ENCODE measurements at places on chromosomes 2 and 18. TPM values are rescaled to one million over a fixed set of nuclear protein-coding genes. Genes with fewer than 3 reads are reported as not detected.

GPR75 gene
- 1.2 TPM for total RNA-seq

IL36A gene
- total RNA-seq, result not detected

HOXD13 gene
- not detected for total RNA-seq

POTEI gene
- 2.4 TPM for total RNA-seq

CAPN13 gene
- not detected for total RNA-seq

WNT10A gene
- total RNA-seq, result not detected

FOXD4L1 gene
- total RNA-seq, result 1.2 TPM

DCDC2C gene
- not detected for total RNA-seq

PPP1R7 gene
- 56.5 TPM for total RNA-seq

RAB6C gene
- total RNA-seq, result not detected

MFSD2B gene
- total RNA-seq, result 0.69 TPM

UGT1A3 gene
- not detected for total RNA-seq

ZNF396 gene
- 2.8 TPM for total RNA-seq

TAF4B gene
- 8.2 TPM for total RNA-seq

TMEM182 gene
- total RNA-seq, result 5.2 TPM

COLEC12 gene
- total RNA-seq, result 61.1 TPM

CXCR1 gene
- not detected for total RNA-seq

LRATD1 gene
- 1.5 TPM for total RNA-seq

RGPD8 gene
- total RNA-seq, result 17.0 TPM

DLGAP1 gene
- 7.9 TPM for total RNA-seq

BOK gene
- total RNA-seq, result 47.5 TPM

EVX2 gene
- total RNA-seq, result 0.11 TPM

TWSG1 gene
- total RNA-seq, result 20.9 TPM

ABHD1 gene
- 0.27 TPM for total RNA-seq

VAMP8 gene
- total RNA-seq, result 15.7 TPM

MOCOS gene
- 0.85 TPM for total RNA-seq

RGPD4 gene
- total RNA-seq, result not detected

RAMP1 gene
- total RNA-seq, result 3.1 TPM

IL37 gene
- total RNA-seq, result not detected

ACTG2 gene
- total RNA-seq, result 0.42 TPM

MRPL53 gene
- total RNA-seq, result 50.8 TPM

SP140 gene
- total RNA-seq, result 0.07 TPM

BMP10 gene
- total RNA-seq, result 0.95 TPM

NPC1 gene
- 25.9 TPM for total RNA-seq

CASP10 gene
- 0.86 TPM for total RNA-seq

MAP2 gene
- 1.2 TPM for total RNA-seq

NOSTRIN gene
- 0.92 TPM for total RNA-seq

CYP27C1 gene
- 1.5 TPM for total RNA-seq

PELI1 gene
- total RNA-seq, result 10.4 TPM

SCN7A gene
- 0.42 TPM for total RNA-seq

MC5R gene
- not detected for total RNA-seq

Data from cardiac muscle cell (in vitro differentiated cells and primary cell).